Right renal pelvis (tissue), 4 donors: ENCODE measurements at places on chromosomes 2 and 18. TPM values are rescaled to one million over a fixed set of nuclear protein-coding genes. Genes with fewer than 3 reads are reported as not detected.

The MROH2A gene
- 0.12 TPM for polyA plus RNA-seq

The DAPL1 gene
- 22.8 TPM for polyA plus RNA-seq

DNA sequence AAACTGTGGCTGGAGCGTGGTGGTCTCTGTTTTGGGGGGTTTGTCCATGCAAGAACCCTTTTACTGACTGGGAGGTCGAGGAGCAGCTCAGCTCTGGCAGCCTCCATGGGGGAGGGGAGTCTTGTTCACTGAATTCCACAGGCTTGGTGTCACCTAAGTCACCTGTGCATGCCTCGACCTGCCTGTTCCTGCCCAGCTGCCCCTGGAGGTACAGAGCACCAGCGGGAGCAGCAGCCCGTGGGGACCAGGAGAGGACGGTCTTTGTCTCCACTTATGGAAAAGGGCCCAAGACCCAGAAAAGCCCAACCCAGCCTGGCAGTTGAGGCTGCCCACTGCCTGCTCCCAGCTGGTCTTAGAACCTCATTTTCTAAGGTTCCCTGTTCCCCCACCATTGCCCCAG, 168.7 kb upstream of the AGAP1 start:
- no peak for DNase-seq

- DNase-seq = no peak
These were observed 206.3 kb downstream of the SEPTIN10 start for GRCh38 chr2:109407276-109408042.

- DNase-seq = no peak
These were observed 168.2 kb downstream of the DPP10 start for GRCh38 chr2:114610677-114611076.

DNA sequence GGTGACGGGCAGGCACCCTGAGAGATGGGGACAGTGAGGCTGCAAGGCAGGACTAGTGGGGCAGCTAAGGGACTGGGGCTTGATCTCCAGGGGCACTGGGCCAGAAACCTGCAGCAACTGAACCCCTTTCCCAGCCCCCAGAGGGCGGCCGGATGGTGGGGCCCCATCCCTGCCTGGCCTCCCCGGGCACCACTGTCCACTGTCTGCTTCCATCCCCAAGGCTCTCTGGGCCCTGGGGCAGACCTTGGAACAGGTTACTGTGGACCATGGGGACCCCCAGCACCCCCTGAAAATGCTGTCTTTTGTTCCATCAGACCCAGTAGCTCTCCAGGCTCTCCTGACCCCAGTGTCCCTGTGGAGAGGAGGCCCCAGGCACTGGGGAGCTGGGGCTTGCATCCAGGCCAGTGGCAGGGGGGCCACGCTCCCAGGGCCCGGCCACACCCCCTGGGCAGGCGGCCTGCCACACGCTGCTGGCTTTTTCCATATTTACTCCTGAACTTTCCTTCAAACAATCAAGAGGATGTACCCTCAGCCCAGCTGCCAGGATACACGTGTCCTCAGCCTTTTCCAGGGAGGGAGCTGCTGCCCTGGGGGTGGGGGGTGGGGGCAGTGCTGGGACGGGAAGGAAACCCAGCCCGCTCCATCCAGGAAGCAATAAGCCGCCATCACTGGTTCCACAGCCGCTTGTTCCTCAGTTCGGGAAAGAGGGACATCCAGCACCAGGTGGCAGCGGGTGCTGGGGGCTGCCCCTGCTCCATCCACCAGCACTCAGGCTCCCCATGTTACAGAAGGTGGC, 102.3 kb upstream of the ODC1 start:
- no peak for DNase-seq

GRCh38 chr2:177000061-177000714, 212.4 kb upstream of the HNRNPA3 start:
- DNase-seq = no peak

DNA sequence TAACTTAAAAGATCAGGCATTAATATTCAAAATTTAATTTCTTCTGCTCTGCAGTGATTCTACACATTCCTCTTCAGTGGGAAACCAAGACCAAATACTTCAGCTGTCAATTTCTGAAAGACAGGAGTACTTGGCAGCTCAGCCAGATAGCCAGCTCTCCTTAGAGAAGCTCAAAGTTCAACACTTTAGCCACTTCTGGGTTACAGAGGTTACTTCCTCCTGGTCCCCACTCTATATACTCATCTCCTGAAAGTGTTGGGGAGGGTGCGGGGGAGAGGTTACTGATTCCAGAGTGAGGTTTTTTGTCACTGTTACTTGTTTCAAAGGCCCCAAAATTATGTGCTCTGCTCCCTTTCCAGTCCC, 4.1 kb downstream of the CYTIP start:
- no peak for DNase-seq

DNA sequence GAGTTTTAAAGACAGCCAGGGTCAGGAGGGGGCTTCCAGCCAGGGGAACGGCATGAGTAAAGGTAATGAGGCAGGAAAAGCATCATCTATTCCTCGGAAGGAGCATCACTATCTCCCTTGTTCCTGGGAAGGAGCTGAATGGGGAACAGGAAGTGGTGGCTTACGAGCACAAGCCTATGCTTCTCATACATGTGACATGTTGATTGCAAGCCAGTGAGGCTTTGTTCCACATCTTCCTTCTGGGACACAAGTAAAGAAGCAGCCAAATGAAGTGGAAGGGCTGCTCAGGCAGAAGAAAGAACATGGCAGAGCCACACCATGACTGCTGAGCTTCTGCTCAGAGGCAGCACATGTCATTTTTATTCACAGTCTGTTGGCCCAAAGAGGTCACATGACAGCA, 15.1 kb upstream of the LMAN1 start:
- DNase-seq = no peak

- DNase-seq = no peak
These were observed 1225.3 kb upstream of the CHAC2 start for GRCh38 chr2:52542297-52542696.

DNA sequence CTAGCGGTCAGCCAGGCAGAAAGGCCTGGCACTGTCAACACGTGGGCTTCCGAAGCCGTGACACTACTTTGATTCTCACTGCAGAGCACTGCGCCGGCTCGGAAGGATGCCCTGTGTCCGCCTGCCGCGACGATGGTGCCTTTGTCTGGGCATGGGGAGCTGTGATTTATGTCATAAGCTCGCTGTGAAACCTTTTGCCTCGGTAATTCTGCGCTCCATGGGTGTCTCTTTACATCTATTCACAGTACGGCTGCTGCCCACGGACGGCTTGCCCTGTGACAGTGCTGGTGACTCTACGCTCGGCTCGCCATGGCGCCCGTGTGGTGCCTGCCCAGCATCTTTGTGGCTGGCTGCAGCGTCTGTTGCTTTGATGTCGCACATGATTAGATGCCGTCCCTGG, 43.1 kb upstream of the GBX2 start:
- DNase-seq = no peak

- DNase-seq = peak; percentile 73
These were observed 90.5 kb downstream of the MYOM1 start for GRCh38 chr18:3129053-3129864.
